ENCODE measurements at places on chromosomes 12 and 14.
A peak's percentile ranks its signal among the peaks of the same experiment; 100 is the strongest.

DNA sequence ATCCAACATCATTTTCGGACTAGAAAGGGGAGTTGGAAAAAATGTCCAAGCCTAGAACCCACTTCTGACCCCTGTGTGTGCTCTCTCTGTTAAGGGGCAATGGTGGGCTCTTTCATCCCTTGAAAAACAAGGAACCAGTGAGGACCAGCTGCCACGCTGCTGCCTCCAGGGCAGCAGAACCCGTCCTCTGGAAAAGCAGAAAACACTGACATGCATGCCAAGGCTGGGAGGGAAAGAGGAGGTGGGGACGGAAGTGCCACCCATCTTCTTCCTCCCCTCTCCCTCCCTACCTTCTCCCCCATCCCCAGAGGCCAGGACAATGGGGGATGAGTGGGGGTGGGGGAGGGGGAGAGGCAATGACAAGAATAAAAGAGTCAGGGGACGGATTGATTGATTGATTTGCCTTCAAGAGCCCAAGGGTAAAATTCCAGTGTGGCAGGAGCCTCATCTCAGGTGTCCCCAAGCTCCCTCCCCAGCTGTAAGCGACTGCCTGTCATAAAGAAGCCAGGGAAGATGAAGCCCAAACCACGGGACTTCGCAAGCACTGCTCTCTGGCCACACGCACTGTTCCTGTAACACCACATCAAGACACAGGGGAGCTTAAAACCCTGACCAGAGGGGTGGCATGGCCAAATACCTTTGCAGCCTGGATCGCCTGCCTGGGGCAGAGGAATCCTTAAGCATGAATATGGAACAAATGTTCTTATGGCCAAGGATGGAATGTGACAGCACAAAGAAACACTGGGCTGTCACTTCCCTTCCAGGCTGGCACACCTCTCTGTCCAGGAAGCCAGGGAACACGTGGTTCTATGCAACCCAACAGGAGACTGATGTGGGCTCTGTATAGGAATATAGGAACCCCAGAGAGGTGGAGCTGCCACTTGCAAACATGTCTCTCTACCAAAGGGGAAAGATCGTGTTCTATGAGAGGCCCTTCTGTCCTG, 38.9 kb upstream of the BDKRB2 start:
- DNase-seq = no peak

GRCh38 chr14:61460718-61461611, 139.6 kb downstream of the PRKCH start:
- no peak for DNase-seq

- DNase-seq = no peak
Measured at GRCh38 chr14:58969951-58970751, 218.3 kb upstream of the DAAM1 start.

GRCh38 chr14:85233756-85234155, 296.2 kb upstream of the FLRT2 start:
- DNase-seq = no peak

GRCh38 chr12:100266585-100266834, 369 bp downstream of the DEPDC4 start:
- DNase-seq = no peak

GRCh38 chr12:109185441-109185840, 69.1 kb downstream of the ACACB start:
- no peak for DNase-seq

DNA sequence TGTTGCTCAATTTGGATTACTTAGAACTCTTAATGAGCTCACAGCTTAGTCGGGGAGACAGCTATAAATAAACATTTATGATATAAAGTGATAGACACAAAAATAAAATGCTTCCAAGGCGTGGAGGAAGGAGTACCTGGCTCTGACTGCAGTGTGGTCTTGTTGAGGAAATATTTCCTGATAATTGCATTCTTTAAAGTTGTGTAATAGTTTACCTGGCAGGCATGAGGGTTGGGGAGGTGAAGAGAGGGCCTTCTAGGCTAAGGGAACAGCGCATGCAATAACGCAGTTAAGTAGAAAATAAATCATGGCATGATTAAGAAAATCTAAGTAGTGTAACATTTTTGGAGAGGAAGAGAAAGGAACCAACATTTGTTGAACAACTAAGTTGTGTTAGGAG, 260.5 kb upstream of the ATP2B1 start:
- DNase-seq = no peak

- DNase-seq = no peak
Measured at GRCh38 chr14:105069522-105069870, 4.3 kb upstream of the GPR132 start.

DNA sequence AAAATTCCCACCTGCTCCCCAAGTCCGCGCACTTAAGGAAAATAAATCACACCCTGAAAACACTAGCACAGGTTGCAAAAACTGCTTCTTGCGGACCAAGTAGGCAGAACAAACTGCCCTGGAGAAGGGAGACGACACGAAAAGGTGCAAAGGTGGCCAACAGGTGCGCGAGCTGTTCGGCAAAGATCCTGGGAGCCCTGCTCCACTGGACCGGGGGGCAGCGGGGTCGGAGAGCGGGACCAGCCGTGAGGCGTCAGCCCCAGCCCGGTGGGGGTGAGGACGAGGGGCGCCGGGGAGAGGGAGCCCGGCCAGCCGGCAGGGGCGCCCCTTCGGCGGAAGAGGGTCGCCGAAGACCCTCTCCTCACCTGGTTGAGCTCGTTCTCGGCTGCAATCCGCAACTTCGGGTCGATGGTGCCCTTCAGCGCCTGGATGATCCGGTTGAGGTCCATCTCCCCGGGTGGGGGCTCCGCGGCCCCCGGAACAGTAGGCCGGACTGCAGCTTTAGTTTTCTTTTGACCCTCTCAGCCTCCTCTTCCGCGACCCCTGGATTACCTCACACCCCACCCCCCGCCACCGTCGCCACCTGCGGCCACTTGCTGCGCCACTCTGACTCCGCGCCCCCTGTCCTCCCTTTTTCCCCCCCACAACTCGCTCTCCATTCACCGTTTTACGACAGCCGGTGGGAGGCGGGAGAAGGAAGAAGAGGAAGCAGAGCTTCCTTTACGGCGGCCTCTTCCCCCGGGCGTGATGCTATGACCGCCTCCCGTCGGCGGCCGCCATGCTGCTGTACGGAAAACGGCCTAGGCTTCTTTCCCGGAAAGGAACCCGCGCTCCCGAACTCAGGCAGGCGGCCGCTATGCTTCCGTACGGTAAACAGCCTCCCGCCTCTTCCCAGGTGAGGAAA, at the start of gene IPO8:
TSS of gene IPO8 (minus strand) at position 671 of the 904 bp plus-strand sequence. CDS start at position 449, 222 bp downstream.
- DNase-seq = peak; percentile 43

- no peak for DNase-seq
Measured at GRCh38 chr14:88682495-88683114, 110.1 kb downstream of the EML5 start.

GRCh38 chr12:127393465-127393864, 873.5 kb upstream of the TMEM132C start:
- DNase-seq = no peak

- DNase-seq = no peak
Measured at GRCh38 chr12:111816065-111816615, 25.9 kb upstream of the MAPKAPK5 start.

Data from SIG-M5 (cell line).